Right lobe of liver (tissue), 6 donors: ENCODE measurements at places on chromosomes 5 and 9. TPM values are rescaled to one million over a fixed set of nuclear protein-coding genes. Genes with fewer than 3 reads are reported as not detected.

DBH gene
- total RNA-seq = 4.7 TPM

FOXD4L5 gene
- total RNA-seq = not detected

ASTN2 gene
- 1.5 TPM for total RNA-seq

PDCD1LG2 gene
- 0.49 TPM for total RNA-seq

NUTM2F gene
- 0.12 TPM for total RNA-seq

ALDH1B1 gene
- total RNA-seq = 80.0 TPM

PCDHB12 gene
- 0.33 TPM for total RNA-seq

LCN12 gene
- total RNA-seq = 2.7 TPM

SLC4A9 gene
- not detected for total RNA-seq

LCN9 gene
- not detected for total RNA-seq

WWC1 gene
- 20.6 TPM for total RNA-seq

C6 gene
- 417 TPM for total RNA-seq

CXCL14 gene
- 12.2 TPM for total RNA-seq

SARDH gene
- 81.5 TPM for total RNA-seq

WNT8A gene
- total RNA-seq = not detected

EPB41L4A gene
- total RNA-seq = 4.4 TPM
